GM18507 (cell line): ENCODE measurements at places on chromosomes 1 and 21.

GRCh38 chr1:230248889-230249270, 177.3 kb downstream of the PGBD5 start:
- DNase-seq = no peak

DNA sequence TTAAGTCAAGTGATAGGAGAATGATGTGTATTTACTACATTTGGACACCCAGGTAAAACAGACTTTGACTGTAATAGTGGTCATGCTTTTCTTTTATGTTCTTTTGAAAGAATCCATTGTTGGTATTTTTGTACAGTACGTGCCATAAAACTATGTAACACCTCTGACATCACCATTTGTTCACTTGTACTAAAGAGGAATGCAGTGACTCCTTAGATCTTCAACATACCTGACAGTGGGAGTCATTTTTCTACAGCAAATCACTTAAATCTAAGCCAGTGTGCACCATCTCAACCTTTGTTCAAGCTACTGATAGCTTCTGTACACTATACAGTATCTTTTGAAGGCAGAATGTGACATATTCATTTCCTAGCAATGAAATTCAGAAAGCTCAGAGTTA, 6.3 kb upstream of the PLD5 start:
- no peak for DNase-seq

- DNase-seq = no peak
These were observed 9.8 kb upstream of the SLC30A1 start for GRCh38 chr1:211588711-211589110.

DNA sequence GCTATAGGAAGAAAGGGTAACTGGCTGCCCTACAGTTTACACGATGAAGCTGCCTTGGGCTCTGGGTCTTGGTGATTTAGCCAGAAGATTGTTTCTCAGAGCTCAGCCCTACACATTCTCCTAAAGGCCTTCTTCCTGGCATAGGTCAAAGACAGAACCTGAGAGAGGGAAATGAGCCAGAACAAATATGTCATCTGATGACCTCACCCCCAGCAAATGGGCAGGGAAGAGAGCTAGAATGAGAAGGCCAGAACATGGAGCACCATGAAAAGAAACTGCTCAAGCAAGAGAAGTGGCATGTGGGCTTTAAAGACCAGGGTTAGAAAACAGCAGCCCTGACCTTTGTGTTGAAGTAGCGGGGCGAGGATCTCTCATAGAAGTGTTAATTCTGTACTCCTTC, 5.5 kb upstream of the ILDR2 start:
- DNase-seq = no peak

DNA sequence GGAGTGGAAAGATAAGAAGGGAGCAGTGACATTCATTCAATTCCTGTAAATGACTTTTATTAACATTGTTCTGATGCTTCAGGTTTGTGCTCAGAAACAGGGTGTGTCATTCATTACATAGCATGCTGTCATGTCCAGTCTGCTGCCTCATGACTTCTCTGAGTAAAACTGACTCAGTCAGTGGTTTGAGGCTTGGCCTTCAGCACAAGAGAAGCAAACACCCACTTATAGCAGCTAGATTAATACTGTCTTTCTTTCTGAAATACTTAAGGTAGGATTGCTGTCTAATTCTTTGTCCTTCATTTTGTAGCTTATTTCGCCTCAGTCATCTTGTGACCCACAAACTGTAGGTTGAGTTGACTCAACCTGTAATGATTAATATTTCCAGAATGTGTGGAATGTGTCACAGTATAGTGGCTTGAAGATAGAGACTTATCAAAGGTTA, 32.9 kb downstream of the RASAL2 start:
- no peak for DNase-seq

- DNase-seq = no peak
These were observed 37.3 kb upstream of the SLC19A1 start for GRCh38 chr21:45579383-45580180.

DNA sequence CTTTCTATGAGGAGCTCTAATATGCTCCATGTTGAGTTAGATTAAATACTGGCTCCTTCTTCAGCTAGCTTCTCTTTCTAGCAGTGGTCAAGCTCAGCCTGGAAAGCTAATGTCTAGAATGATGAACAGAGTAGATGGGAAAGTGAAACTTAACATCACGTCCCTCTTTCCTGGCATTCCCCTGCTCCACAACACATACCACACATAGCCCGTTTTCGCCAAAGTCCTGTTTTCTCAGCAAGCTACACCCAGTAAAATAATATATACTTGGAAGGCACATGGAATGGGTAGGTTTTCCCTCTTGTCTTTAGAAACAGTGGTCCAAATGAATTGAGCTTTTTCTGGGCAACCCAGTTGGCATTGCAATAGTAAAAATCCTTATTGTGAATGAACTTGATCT, 3.8 kb downstream of the KRTAP27-1 start:
- no peak for DNase-seq

DNA sequence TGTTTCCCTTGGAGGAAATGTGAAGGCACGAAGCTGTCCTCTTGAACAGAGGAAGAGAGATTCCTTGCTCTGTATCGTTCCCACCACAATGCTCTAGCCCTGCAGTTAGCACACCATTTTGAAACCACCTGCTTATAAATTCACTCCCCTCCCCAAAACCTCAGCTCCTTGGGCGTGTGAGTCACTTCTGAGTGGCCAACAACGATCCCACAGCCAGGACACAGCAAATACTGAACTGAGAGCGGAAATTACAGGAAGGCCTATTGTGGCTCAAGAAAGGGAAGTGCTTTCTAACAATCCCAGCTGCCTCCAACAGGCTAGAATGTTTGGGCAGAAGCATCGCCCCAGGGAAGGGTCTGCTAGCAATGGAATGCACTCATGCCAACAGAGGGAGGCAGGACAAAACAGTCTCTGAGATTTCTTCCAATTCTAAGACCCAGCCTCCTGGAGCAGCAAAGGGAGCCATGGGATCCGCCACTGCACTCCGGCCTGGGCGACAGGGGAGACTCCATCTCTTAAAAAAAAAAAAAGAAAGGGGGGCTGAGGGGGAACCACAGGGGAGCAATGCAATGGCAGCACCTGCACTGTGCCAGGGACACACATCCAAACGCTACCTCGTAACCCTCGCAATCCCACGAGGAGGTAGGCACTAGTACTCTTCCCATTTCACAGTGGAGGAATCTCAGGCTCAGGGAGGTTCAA, 1.9 kb downstream of the TMEM53 start:
- DNase-seq = no peak

DNA sequence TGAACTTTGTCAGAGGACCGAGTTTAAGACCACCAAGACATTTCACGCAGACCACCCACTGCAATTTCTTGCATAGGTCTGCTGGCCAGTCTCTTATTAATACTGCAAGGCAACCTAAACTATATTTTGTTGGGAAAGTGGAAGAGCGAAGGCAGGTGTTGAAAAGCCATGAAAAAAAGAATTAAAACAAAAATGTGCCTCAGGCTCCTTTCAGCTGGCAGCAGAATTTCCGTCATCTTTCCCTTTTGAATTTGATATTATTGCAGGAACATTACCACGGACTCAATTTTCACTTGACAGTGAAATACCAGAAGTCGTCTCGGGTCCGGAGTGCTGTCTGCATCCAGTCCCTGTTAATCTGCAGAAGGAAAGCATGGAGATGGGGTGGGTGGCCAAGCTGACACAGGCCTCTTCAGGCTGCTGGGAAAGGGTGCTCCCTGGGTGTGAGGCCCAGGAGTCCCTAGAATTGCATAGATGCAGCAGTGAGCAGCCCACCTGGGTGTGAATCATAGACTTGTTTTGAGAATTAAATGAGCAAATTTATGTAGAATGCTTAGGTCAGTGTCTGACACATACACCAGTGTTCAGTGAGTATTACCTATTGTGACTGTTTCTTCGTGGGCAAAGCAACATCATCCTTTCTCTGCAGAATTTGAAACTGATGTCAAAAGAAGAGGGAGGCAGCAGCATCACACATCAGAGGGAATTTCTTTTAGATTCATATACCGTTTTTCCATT, 150.7 kb downstream of the PBX1 start:
- no peak for DNase-seq

DNA sequence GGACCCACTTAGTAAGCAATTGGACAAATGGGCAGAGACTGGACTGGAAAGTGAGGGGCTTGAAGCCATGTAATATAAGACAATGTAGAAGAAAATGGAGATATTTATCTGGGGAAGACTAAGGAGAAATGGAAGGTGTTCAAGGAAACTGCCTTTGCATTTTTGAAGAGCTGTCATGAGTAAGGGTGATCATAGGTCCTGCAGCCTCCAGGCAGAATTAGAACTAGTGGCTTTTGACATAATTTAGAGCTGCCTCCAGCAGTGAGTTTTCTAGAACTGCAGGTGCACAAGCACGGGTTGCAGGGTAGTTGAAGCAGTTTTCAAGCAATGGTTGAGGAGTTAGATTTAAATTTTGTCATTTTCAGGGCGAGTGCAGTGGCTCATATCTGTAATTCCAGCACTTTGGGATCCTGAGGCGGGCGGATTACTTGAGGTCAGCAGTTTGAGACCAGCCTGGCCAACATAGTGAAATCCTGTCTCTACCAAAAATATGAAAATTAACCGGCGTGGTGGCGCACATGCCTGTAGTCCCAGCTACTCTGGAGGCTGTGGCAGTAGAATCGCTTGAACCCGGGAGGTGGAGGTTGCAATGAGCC, 3.7 kb upstream of the CDC14A start:
- no peak for DNase-seq
